Activated naive CD4-positive, alpha-beta T cell (primary cell): ENCODE measurements at places on chromosomes 5 and 9.

DNA sequence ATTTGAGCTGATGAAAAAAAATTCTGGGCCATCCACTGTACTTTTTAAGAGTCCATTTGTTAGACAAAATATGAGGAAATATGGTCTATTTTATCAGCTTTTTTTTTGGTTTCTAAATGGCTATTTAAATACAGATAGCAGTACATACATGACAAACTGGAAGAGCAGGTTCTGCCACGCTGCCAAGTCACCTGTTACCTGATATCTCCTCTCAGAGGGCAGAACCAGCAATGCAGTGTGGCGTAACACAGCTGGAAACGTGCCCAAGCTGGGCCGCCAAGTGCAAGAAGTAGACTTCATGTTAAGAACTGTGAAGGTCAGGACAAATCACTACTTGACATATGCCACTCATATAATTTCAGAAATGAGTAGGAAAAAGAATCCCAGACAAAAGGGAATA is 8.1 kb downstream of the MCIDAS start:
- no peak for DNase-seq

- DNase-seq: no peak
Observed at GRCh38 chr9:137113385-137114159, 961 bp downstream of the DPP7 start.

GRCh38 chr9:113187929-113188595 is 33.0 kb downstream of the FKBP15 start:
- no peak for DNase-seq

DNA sequence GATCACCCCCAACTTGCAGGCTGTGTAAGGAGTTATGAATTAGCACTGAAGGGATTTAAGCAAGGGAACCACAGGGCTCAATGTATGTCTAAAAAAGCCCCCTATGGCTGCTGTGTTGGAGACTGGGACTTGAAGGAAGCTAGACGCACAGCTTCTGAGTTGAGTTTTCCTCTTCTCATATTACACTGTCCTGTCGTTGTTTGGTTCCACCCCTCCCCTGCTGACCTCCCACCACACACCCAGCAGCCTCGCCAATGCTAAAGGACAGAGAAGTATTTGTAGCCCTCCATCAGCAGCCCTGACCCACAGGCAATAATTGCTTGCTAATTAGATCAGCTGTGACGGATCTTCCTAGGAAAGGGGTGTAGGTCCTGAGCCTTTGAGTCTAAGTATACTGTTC is 15.1 kb upstream of the CARTPT start:
- DNase-seq: no peak

DNA sequence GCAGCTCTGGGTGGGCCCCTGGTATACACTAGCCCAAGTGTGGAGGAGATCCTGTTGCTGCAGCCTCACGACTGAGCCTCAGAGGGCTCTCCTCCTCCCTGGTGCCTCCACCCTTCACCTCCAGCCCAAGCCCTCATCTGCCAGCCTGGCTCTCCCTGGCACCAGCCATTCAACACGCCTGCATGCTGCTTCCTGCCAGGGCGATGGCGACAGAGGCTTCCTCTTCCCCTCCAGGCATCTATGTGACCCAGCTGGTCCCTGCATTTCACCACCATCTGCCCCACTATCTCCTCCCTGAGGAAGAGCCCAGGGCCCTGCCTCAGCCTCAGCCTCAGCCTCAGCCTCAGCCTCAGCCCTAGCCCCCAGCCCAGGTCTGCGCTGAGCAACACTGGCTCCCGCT is 54.8 kb upstream of the ANGPTL2 start:
- DNase-seq: no peak

DNA sequence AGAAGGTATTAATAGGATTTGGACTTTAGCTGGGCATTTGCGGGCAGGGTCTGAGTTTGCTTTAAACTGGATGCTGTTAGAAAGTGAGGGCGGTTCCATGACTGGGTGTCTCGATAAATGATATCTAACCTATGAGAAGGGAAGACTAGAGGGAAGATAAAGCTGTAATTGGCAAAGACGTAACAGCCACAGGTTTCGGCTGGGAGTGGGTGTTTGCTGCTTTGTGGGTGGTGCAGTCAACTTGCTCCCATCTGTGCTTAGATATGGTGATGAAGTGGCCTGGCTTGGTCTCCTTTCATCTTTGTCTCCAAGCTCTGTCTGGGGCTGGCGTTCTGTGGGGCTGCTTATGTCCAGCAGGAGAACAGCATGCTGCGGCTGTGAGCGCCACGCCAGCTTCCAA is 23.3 kb downstream of the OR2V1 start:
- no peak for DNase-seq

DNA sequence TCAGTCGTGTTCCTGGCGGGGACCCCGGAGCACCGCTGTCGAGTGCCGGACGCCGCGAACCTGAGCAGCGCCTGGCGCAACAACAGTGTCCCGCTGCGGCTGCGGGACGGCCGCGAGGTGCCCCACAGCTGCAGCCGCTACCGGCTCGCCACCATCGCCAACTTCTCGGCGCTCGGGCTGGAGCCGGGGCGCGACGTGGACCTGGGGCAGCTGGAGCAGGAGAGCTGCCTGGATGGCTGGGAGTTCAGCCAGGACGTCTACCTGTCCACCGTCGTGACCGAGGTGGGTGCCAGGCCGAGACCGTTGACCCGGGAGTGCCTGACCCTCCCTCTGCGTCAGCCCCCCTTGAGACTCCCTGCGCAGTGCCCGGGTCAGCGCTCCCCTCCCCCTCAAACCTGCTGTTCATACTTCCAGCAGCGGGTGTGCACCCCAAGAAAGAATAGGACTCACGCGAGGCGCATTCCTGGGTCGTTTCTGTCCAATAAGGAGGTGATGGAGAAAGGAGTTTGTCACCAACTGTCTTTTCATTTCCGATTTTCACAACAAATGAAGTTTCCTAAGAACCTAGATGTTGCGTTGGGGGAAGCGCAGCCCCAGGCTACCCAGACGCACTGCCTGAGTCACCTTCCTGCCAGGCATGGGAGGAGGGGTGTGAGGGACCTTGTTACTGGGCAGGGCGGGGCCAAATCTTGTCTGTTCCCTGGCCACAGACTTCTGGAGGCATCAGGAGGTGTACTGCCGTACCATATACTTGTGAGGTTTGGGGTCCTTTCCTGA is 722 bp downstream of the SLC22A4 start:
- no peak for DNase-seq

DNA sequence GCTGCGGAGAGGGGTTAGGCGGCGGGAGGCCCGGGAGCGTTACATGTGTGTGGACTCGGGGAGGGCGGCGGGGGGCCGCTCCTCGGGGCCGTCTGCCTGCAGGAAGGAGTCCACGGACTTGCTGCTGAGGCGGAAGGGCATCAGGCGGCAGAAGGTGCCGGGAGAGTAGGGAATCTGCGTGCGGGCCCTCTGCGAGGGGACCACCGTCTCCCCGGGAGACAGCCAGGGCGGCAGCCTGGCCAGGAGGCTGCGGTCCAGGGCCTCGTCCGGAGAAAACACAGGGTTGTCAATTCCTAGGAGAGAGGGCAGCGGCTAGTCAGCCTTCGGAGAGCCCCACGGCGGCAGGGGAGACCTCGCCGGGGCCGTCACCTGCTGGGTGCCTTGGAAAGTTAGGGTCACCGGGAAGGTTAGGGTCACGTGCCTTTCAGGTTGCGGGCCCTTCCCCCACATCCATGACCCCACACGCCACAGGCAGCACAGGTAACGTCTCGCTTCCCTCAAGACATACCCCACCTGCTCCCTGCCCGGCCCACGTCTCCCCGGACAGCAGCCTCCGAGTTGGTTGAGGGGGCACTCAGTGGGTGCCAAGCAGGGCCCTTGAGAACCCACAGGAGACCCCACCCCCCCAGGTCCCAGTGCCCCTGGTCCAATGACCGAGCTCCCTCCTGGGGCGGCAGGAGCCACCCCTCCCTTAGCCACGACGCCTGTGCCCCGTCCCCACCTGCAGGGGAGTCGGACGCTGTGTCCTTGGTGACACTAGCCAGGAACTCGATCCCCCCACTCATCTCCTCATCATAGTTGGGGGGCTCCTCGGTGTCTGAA is 32.1 kb downstream of the EXOC3 start:
- DNase-seq: no peak

DNA sequence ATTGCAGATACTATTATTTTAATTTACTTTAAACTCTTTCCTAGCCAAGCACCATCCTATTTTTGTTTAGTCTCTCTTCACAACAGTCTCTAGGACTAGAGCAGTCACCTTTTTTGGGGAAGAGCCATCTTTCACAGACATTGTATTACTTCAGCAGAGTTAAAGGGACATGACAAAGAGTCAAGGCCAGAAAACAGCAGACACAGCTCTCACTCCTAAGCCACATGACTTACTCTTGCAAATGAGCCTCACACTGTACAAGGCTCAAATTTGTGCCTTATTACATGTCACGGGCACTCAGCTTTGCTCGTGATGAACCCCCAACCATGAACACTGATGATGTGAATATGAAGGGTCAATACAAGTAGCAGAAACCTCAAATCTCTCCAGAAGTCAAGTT is 104.3 kb downstream of the ZNF608 start:
- DNase-seq: no peak

DNA sequence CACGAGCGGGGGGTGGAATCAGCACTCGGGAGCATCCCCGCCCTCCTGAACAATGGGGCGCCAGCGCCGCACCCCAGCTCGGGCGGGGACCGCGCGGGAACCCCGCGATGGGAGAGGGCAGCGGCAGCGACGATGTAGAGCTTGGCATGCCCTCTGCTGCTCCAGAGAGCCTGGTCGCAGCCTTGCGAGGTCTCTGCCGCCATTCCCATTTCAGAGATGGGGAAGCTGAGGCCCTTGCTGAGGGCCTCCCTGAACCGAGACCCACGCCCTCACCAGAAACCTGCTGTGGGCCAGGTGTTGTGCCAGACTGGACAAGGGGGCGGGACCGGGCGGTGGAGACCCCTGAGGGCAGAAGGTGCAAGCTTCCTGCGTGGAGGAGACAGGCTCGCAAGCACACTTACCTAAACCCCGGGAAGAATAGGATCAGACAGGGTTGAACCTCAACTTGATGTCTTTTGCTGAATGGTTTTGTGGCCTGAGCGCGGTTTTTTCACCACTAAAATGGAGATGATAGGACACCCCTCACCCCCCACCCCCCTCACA is 647 bp upstream of the MEGF9 start:
- no peak for DNase-seq

DNA sequence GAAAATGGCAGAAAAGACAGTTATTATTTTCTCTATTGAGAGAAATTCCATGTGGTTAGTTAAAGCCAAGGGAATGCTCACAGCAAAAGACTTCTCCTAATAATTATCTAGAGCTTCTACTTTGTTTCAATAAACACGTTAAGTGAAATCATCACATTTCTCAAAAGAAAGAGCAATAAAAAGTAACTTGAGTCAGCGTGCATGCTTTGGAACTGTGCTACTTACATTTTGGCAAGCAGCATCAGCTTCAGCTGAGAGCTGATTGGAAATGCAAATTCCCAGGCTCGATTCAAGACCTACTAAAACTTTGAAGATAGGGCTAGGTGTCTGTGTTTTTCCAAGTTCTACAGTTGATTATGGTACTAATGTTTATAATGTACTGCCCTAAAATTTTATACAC is 132.1 kb downstream of the CDH18 start:
- DNase-seq: no peak

DNA sequence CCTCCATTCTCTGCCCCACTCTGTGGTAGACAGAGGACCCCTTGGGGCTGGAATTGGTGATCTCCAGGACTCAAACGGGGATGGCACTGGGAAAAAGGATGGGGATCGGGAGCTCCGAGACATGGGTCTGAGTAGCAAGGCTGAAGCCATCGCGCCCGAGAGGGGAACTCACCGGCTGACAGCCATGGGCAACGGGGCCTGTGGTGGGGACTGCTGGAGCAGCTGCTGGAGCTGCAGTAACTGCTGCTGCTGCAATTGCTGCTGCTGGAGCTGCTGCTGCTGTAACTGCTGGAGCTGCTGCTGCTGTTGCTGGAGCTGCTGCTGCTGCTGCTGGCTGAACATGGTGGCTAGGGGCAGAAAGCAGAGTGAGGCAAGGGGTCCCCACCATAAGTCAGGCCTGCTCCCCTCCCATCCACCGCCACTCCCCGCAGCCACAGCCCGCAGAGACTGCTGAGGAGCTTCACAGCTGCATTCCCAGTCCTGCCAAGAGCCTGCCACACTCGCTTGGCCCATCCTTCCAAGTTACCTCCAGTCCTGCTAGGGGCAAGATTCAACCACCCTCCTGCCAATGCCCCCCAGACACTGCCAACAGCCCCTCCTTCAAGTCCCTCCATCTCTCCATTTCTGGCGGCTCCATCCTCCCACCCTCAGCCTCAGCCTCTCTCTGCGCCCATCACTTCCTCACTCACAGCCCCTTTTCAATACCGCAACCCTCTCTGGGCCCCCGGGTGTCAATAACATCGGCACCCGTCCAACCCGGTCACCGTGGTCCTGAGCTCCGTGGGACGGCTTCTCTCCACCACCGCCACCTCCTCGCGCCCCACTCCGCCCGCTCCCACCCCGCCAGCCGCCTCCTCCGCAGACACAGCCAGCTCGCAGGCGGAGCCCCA is 611 bp downstream of the CIZ1 start:
- no peak for DNase-seq

DNA sequence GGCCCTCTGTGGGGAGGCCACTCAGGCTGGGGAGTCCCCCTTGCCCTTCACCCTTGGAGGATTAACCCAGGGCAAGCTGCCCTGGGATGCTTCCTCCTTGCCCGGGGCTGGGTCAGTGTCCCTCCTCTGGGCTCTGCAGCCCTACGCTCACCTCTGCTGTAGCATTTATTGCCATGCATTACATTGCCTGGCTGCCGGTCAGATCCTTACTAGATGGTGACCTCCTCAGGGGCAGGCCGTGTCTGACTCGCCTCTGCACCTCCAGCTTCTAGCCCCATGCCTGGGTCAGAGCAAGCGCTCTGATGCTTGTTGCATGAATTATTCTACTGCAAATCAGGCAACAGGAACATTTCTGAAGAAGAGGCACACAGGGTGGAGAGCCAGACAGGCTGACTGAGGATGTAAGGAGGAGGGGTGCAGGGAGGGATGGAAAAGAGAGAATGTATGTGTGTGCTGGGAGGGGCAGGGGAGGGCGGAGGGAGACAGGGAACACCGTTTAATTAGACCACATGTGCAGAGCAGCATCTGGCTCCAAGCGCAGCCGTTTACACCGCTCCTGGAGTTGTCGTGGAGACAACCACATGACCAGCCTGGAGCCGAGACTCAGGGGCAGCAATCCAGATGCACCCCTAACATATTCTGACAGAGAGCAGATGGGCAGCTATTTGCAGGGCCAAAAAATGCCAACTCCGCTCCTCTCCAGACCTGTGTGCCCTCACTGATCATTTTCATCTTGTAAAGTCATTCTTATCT is 117.0 kb downstream of the CRB2 start:
- DNase-seq: no peak

DNA sequence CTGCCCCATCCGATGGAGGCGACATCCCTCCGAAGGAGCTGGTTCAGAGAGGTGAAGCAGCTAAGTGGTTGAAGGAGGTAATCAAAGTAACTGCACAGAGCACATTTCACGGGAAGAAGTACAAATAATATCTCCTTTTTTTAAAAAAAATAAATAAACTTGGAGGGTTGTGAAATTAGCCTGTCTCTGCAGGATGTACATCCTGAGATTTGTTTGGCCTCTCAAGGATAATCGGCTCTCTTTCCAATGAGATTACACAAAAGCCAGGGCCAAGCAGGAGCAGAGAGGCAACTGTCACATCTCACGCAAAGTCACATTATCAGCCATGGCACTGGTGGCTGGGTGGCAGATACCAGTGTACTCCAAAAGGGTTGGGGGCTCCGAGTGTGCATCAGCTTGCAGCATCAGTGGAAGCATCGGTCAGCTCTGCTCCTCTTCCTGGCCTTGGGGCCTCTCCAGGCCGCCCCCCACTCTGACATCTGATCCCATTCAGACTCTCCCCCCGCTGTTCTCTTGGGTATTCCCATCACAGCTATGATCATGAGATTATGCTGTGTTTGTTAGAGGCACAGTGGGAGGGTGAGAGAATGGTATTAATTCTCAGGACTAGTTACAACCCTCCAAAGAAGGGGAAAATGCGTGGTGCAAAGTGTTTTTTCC is 109.9 kb downstream of the UGCG start:
- no peak for DNase-seq
